ENCODE measurements at places on chromosomes 7 and 10.

DNA sequence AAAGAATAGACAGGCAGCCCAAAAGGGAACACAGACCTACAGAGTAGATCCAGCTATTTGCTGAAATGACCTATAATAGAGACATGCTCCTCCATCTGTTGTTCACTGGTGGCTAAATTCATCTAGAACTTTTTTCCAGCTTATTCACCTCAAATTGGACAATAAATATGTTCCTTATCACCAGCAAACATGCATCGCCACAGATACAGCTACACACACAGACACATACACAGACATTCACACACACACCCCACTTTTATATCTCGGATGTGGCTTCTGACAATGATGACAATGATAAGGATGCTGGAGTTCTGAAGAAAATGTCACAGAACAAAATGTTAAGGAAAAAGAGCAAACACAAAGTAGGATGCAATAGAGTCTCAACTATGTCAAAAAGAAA is 175.4 kb downstream of the LSM5 start:
- no peak for DNase-seq

DNA sequence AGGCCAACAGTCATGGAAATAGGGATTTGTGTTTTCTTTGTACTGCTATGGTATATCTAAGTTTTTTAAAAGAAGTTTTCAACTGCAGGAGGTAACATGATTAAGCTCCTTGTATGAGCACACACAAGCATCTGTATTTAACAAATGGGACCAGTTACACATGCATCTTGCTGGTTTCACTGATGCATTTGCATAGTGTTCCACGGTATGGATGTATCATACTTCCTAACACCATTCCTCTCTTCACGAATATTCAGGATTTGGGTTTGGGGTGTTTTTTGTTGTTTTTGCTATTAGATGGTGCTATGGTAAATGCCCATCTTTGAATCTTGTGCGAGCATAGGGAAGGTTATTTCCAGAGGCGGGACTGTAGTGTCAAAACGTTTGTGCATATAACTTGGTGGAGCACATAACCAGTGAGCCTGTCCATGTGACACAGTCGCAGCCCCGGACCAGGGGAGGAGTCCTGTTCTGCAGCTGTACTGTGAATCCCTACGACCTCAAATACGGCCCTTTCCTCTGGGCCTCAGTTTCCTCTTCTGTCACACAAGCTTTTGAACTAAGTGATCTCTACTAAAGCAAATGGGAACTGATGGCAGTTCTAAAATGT is 1.9 kb downstream of the H2BK1 start:
- DNase-seq, result no peak

GRCh38 chr7:58086461-58086860 is 636.5 kb downstream of the ZNF716 start:
- DNase-seq, result no peak

- DNase-seq, result no peak
Observed at GRCh38 chr7:69898189-69898588, 299.9 kb downstream of the AUTS2 start.

DNA sequence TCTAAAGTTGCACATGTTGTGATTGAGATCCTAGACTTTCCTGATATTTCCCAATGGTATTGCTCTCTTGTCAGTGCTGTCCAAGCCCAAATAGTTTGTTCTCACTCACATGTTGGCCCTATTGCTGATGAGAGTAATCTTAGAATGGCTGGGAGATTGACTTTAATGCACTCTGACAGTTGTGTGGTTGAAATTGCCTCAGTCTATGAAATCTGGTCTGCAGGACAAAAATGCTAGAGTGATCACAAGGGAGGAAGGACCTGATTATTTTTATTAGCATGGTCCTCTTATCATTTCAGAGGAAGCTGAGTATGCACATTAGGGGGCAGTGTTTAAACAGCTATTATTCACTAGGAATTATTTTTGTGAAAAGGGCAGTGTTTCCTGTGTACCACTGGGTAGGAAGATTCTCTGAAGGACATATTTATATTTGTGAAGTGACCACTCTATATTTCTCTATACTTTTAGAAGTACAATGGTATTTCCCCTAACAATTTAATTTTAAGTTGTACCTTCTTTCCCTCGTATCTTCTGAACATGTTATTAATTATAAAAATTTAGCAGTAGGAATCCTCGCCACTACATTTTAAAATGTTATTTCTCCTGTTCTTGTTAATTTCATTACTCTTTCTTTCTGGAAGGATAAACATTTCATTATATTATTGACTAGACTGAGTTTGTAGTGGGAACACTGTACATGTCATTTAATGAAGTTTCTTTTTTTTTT is 64.4 kb downstream of the SUGCT start:
- DNase-seq, result no peak

DNA sequence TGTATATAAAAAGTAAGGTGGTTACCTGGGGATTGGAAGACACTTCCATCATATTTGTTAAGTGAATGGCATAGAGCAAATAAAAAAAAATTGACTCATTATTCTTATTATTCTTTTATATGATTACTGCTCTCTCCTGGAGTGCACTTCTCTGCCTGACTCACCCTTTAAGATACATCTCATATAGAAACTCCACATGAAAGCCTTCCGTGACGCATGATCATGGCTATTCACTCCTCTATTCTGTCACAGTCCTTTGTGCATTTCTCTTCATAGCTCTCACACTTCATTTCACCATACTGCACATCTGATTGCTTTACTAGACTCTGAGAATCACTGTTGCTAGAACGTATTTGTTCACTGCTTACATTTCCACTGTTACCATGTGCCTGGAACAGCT is 597.3 kb downstream of the CNTNAP2 start:
- no peak for DNase-seq

DNA sequence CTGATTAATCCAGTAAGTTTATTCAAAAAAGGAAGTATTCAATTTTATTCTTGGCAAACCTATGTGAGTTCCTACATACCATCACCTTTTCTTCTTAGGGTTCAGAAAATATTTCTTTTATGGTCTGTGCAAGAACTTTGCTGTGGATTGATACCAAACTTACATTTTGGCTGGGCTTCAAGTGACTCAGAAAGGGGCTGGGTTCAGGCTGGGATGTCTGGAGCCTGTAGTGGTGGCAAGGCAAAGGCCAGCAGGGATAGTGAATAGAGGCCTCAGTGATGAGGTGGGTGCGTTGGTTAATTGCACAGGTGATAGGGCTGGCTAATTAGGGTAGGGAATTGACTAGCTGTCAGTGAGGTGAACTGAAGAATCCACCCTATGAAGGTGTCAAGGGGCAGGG is 40.2 kb upstream of the ATXN7L1 start:
- DNase-seq, result no peak

- no peak for DNase-seq
Observed at GRCh38 chr10:132892004-132892403, 50.4 kb downstream of the CFAP46 start.

GRCh38 chr7:69661342-69661741 is 63.1 kb downstream of the AUTS2 start:
- no peak for DNase-seq

GRCh38 chr7:154881026-154881425 is 121.9 kb downstream of the PAXIP1 start:
- DNase-seq, result no peak

GRCh38 chr7:8190119-8190895 is 71.7 kb downstream of the ICA1 start:
- peak; percentile 68 for DNase-seq

GRCh38 chr7:126501617-126502016 is 751.1 kb downstream of the GRM8 start:
- DNase-seq, result no peak

- no peak for DNase-seq
Observed at GRCh38 chr7:26084418-26084817, 67.6 kb upstream of the NFE2L3 start.

DNA sequence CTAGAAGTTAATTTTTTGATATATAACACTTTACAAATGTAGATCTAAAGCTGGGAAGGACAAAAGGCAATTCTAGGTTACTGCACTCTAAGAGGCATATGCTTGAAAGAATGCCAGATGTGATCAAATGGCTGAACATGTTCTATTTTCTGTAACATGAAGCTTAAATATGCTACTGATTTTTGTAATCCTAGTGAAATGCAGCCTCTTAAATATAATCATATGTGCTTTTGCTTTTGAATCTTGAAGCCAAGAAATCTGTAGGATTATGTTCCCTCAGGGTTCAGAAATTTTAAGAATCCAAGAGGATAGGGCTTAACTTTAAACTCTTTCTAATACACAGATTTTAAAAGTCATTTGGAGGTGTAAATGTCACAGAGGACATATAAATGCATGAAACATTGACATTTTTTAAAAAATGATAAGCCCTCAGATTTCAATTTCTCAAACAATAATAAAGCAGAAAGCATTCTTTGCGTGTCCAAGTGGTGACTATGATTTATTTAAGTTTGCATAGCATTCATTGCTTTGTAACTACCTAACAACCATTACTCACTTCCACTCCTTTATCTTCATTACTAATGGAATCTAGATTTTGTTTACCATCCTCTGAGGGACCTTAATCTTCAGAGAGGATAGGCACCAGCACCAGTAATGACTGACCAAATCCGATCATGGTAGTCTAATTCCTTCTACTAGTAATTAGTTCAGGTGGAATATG is 170.4 kb downstream of the MAGI2 start:
- DNase-seq, result no peak
